CD4-positive, alpha-beta T cell treated with Interleukin-2 at 100 ng/mL for 4 hours (primary cell): ENCODE measurements at places on chromosomes 6 and 20.

DNA sequence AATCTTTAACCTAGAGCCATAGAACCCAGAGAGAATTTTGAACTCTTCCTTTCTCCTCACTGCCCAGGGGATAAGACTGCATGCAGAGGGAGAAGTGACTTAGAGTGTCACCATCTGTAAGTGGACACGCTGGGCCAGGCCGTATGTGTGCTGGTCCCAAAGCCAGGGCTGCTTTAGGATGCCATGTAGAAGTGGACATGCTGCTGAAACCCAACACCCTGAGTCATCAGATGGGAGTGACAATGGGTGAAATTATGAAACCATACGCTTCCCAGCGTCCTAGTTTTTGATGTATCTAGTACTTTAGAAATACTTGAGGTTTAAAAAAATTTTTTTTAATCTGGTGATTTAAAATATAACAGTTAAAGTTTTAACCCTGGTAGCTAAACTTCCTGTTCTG, 191.1 kb downstream of the FNDC1 start:
- no peak for DNase-seq

GRCh38 chr6:3541006-3541585, 84.2 kb upstream of the SLC22A23 start:
- no peak for DNase-seq

DNA sequence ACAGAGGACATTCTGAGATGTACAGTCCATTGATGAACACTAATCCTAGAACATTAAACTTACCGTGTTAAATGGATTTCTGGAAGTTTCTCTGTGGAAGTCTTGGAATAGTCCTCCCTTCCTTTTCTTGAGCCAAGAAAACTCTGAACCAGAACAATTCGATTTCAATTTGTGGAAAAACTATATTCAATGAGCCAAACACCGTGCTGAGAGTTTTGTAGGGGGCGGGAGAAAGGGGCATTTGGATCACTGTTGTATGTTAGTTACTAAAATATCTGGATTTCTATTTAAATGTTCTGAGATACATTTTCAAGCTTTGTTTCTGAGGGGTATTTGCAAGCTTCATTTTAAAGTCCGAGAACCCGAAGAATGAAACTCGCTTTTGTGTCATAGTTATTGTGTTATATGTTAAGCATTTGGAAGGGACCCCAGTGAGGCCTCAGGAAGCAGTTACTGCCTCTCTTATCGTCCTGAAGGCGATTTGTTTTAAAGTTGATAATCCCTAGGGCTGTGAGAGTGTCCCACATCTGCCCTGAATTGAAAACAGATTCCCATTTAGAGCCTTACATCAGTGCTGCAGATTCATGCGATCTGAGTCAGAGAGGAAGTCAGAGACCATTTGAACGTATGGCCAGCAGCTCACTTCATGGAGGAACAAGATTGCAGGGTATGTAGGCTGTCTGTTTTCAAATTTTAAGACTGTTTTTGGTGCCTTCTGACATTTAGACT, 70.8 kb upstream of the SASH1 start:
- DNase-seq = no peak

- DNase-seq = no peak
Observed at GRCh38 chr6:127031511-127031910, 87.0 kb upstream of the RSPO3 start.

DNA sequence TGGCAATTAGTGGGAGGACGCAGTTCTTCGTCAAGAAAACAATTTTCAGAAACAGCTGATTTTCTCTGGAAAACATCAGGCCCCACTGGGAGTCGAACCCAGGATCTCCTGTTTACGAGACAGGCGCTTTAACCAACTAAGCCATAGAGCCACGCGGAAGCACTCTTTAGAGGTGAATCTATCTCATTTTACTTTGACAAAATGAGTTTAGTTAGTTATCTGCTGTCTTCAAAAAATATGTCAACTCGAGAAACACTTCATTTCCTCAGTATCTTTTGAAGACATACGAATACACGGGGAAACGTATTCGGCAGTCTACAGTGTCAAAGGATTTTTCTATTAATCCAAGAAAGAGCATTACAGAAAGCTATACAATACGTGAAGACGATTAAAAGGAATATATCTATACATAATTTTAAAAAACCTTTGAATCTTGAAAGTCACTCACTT, 26.7 kb downstream of the GPX6 start:
- DNase-seq = peak; percentile 11

DNA sequence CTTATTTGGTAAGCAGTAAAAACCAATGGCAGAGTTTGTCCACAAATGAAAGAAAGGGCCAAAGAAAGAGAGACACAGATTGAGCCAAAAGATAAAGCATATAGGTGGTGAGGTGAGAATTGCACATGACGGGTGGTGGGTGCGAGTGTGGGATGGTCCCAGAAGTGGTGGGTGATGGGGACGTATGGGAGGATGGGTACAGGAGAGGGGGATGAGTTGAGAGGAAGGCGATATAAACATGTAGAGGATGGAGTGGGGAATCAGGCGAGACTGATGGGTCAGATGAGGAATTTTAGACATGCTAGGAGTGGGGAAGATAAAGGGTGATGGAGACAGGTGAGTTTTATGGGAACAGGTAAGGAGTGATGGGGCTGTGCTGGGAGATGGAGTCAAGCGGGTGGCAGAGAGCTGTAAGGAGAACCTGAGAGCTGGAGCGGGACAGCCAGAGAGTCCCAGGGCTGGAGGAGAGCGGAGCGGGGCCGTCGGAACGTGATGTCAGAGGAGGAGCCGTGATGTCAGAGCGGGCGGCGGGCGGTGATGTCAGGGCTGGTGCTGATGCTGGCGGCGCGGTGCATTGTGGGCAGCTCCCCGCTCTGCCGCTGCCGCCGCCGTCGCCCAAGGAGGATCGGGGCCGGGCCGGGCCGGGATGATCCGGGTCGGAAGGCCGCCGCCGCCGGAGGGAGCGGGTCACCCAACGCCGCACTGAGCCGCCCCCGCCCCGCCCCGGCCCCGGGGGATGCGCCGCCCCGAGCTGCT, at the start of gene TTBK1:
Gene TTBK1, plus strand, starts transcription at position 574 of the 756 bp plus-strand sequence. CDS start 3,180 bp downstream, outside the sequence.
- DNase-seq = no peak
